Esophagus squamous epithelium (tissue), 5 donors: ENCODE measurements at places on chromosomes 16 and 17.

DNA sequence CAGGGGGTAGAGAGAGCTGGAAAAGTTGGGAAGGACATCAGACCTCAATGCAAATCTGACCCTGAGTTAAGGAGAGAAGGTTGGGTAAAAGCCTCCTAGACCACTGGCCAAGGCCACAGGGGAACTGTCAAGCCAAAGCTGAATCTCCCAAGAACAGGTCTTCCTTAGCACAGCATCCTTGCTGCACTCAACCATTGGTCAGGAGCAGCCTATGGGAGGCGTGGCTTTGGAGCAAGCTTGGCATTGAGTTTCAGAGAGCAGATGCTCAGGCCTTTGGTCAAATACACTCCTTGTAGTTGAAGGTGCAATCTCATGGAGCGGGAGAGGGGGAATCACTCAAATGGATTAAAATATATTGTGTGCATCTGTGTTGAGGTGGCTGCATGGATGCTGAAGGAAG lies 21.8 kb downstream of the SOX9 start:
- no peak for DNase-seq

- DNase-seq = no peak
Measured at GRCh38 chr17:35788477-35789368, 6.7 kb downstream of the MMP28 start.

DNA sequence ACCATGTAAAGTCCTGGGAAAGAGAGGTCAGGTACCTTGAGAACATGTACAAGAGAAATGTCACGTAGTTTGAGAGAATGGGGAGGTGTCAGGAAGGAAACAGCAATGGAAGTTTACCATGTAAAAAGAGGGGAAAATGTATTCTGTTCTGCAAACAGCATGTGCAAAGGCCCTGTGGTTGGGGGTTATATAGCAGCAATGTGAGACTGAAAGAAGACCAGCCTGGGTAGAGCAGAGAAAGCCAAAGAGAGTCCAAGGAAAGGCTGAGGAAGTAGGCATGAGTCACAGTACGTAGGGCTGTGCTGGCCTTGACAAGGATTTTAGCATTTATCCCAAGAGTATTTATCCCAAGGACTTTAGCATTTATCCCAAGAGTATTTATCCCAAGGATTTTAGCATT lies 141.3 kb upstream of the CACNG3 start:
- DNase-seq = no peak

- no peak for DNase-seq
Measured at GRCh38 chr16:8087597-8088289, 502.6 kb downstream of the TMEM114 start.

DNA sequence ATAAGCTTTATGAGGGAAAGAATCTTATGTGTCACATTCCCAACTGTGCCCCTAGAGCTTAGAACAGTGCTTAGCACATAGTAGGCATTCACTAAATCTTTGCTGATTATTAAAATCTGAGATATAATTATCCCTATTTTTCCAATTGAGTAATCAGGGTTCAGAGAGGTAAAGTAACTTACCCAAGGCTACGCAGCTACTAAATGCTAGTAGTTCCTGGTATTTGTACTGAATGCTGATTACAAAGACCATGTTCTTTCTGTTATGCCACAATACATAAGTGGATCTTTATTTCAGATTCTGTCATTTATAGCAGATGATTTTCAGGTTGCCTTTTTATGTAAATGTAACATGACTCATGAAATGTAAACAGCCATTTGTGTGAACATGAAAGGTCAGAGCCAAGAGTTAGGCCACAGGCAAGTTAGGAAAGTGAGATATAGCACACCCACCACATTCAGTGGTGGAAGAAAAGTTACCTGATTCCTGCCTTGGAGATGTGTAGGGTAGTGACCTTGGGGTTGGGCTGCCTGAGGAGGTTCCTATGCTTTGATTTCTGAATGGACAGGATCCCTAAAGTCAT lies 77.2 kb downstream of the FTO start:
- DNase-seq = no peak

DNA sequence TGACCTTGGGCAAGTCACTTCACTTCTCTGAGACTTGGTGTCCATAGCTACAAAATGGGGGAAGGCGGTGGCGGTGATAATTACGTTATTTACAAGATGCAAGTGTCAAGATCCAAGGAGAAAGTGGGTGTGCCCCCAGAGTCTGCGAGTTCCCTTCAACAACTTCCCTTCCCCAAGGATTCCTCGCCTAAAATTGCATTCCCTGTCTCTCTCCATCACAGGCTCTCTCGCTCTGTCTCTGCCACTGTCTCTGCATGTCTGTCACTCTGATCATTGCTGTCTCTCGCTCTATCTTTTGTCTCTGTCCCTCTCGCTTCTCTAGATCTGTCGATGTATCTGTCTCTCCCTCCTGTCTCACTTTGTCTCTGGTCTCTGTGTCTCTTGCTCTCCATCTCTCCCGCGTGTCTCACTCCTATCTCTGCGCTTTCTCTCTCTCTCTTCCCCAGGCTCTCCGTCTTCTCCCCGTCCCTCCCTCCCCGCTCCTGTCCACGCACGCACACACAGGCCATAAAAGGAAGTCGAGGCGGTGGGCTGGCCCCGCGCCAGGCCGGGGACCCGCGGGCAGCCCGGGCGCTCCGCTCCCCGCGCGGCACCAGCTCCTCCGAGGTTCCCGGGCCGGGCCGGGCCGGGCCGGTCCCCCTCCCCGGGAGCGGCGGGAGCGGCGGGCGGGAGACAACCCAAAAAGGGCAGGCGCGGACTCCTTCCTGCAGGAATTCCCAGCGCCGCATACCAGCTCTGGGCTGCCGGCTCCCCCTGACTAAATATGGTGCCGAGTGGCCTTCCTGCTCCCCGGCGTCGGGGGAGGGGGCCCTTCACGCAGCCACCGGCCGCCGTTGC lies 1.1 kb upstream of the MYH11 start:
- DNase-seq = no peak

DNA sequence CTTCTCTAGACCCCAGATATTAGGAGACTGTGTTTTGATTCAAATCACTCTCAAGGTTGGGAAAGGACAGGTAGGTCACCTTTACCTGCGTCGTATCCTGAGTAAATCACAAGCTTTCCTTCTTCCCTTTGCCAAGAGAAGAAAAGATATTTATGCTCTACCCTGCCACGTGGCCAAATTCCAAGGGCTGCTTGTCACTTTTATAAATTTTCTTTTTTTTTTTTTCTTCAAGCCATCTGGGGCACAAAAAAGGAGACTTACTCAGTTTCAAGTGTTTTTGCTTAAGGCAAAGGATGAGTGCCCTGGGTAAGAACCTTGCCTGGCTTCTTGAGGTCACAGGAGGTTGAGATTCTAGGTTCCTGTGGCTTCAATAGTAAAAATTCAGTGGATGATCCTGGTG lies 285.1 kb downstream of the TMEM114 start:
- DNase-seq = no peak

- no peak for DNase-seq
Measured at GRCh38 chr17:9356488-9356911, 219.1 kb downstream of the STX8 start.
